ENCODE measurements at places on chromosomes 1 and 21. TPM values are rescaled to one million over a fixed set of nuclear protein-coding genes. Genes with fewer than 3 reads are reported as not detected.

C1QA gene
- total RNA-seq, result not detected

FAM151A gene
- total RNA-seq, result not detected

GPR25 gene
- total RNA-seq, result not detected

CFHR1 gene
- total RNA-seq, result not detected

NPHS2 gene
- total RNA-seq, result not detected

NEGR1 gene
- total RNA-seq, result 5.0 TPM

GTF2B gene
- 27.3 TPM for total RNA-seq

CHRNB2 gene
- 0.27 TPM for total RNA-seq

MACF1 gene
- 431 TPM for total RNA-seq

PADI1 gene
- total RNA-seq, result 1.2 TPM

RNU1-1 gene
- 2,650 TPM for total RNA-seq

SLAMF1 gene
- total RNA-seq, result not detected

GBP4 gene
- not detected for total RNA-seq

TPTE gene
- total RNA-seq, result not detected

CD1C gene
- not detected for total RNA-seq

GSTM1 gene
- total RNA-seq, result 6.4 TPM

EXO1 gene
- 3.4 TPM for total RNA-seq

PLEKHN1 gene
- 0.21 TPM for total RNA-seq

GRIK1 gene
- not detected for total RNA-seq

SEMA6C gene
- total RNA-seq, result 24.7 TPM

CLCNKB gene
- 0.34 TPM for total RNA-seq

NHLH1 gene
- 0.31 TPM for total RNA-seq

NUDT17 gene
- 4.3 TPM for total RNA-seq

FAAP20 gene
- 90.4 TPM for total RNA-seq

CHI3L1 gene
- not detected for total RNA-seq

LCA5L gene
- total RNA-seq, result 1.1 TPM

IL6R gene
- total RNA-seq, result 12.4 TPM

NECAP2 gene
- total RNA-seq, result 67.5 TPM

NECTIN4 gene
- total RNA-seq, result not detected

MAP3K7CL gene
- total RNA-seq, result 2.4 TPM

C21orf91 gene
- total RNA-seq, result 13.0 TPM

HSF2BP gene
- total RNA-seq, result 3.4 TPM

Measured in osteocyte (in vitro differentiated cells).